WTC11 (cell line): ENCODE measurements at places on chromosomes 6 and 20.
A peak's percentile ranks its signal among the peaks of the same experiment; 100 is the strongest.

GRCh38 chr6:5552243-5552642 is 290.9 kb downstream of the FARS2 start:
- no peak for DNase-seq

DNA sequence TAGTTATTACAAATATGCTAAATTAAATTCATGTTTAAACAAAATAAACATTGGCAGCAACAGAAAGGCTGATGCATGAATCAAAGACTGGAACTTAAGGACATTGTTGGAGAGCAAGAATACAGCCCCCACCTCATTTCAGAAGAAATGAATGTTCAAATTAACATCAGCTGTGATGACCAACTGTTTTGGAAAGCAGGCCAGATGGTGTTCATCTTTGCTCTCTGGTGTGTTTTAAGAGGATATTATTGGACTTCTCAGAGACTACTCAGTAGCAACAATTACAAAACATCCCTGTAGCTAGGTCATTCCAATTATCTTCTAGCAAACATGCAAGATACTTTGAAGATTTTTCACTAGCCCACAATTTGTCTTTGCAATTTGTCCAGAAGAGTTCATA is 118.6 kb upstream of the DOK5 start:
- no peak for DNase-seq

GRCh38 chr6:105873211-105873704 is 212.9 kb upstream of the PRDM1 start:
- no peak for DNase-seq

DNA sequence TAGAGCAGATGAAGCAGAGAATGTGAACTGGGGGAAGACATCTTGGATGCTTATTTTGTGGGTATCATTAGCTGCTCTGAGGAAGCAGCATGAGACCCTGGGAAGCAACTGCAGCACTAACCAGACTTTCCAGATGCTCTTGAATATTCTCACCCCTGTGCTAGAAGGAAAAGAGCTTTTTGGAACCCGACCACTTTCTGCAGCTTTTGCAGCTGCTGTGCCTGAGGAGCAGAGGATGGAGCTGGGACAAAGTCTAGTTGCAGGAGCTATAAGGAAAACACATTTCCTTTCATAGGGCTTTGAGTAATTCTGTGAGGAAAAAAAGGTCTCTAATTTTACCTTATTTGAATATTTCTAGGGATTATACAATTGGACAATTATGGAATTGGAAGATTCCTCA is 369.7 kb downstream of the CD109 start:
- no peak for DNase-seq

- peak; percentile 74 for DNase-seq
Measured at GRCh38 chr20:49446808-49447207, 35.7 kb downstream of the KCNB1 start.

- DNase-seq, result no peak
Measured at GRCh38 chr6:71410681-71411080, 122.1 kb downstream of the OGFRL1 start.

GRCh38 chr6:108250240-108250866 is 10.5 kb downstream of the SNX3 start:
- peak; percentile 25 for DNase-seq

DNA sequence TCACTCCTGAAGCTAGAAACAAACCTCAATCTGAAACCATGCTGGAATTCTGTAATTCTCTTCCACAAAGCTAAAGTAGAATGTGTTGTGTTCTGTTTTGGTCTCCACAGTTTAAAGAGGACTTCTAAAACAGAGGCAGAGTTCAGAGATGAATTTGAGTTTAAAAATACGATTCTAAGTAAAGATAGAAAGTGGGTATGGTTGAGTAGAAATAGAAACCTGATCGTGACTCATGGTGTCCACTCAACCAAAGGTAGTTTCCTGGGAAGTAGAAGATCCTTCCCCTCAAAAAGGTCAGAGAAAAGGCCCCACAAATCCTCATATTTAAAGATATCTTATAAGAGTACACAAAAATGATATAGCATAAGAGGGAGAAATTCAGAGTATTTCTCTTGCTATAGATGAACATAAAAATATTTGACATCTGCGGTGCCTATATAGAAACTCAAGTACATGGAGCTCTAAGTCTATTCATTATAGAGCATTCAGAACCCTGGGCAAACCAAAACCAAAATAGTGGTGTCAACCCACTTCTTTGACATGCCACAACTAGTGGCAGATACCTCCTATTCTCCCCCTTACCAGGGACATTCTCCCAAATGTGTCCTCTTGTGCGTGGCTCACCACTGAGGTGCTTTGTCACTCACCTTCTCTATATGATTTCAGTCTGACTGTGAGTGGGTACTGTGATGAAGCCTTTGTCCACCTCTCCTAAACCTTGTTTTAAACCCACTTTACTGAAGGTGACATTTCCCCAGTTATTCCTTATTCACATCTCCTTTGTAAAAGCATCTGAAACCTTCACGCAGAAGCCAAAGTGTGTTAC is 84.5 kb downstream of the PLCB1 start:
- no peak for DNase-seq

DNA sequence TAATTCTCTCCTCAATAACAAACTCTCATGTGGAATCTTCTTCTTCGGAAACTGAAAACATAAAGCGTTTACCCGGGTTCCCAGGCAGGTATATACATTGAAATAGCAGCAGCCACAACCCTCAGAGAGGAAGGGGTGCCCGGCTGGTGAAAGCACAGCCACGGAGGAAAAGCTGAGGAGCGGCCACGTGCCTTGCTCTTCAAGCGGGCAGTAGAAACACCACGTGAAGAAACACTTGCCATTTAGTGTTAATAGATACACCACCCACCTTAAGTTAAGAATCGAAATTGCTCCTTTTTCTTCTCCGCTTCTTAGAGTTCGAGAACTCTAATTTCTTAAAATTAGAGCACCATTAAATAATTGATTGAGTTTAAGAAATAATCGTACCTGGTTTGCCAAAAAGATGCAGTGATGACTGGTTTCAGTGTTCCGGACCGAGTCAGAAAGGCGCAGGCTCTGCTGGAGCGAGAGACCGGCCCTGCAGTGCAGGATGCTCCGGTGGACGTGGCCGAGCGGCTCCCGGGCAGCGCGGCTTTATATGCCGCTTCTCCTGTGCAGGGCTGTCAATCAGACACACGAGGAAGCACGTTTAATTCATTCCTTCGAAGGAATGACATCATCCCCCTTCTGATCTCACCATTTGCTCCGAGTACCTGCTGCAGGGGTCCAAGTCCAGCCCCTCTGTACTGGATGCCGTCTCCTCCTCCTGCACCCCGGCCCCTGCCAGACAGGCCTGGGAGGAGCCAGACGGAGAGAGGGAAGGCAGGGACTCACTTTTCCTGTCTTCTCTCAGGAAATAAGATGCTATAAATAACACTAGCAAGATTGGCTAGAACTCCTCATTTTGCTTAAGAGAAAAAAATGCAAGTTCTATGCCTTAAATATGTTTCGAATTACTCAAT is at the start of gene THBS2:
TSS of gene THBS2 (minus strand) at position 510 of the 902 bp plus-strand sequence. CDS start 3,062 bp downstream, outside the sequence.
- DNase-seq, result no peak
